ENCODE measurements at places on chromosomes 2 and 18. TPM values are rescaled to one million over a fixed set of nuclear protein-coding genes. Genes with fewer than 3 reads are reported as not detected.

Gene ALLC
- not detected for total RNA-seq

Gene LCT
- total RNA-seq, result 0.29 TPM

DNA sequence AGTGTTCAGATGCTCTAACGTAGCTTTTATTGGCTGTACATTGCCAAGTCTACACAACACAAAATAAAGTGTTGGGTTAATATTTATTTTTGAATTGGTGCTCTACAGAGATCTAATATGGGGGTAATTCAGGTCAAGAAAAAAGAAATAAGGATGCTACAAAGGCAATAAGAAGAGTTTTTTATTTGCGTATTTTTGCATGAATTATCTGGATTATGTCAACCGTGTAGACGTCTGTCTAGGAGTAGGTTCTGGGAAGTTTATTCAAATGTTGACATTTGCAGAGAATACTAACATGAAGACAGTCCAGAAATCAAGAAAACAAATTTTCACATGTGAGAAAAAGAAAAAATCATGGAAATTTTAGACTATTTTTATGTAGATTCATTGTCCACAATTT lies 876.7 kb upstream of the POU3F3 start:
- DNase-seq, result no peak

DNA sequence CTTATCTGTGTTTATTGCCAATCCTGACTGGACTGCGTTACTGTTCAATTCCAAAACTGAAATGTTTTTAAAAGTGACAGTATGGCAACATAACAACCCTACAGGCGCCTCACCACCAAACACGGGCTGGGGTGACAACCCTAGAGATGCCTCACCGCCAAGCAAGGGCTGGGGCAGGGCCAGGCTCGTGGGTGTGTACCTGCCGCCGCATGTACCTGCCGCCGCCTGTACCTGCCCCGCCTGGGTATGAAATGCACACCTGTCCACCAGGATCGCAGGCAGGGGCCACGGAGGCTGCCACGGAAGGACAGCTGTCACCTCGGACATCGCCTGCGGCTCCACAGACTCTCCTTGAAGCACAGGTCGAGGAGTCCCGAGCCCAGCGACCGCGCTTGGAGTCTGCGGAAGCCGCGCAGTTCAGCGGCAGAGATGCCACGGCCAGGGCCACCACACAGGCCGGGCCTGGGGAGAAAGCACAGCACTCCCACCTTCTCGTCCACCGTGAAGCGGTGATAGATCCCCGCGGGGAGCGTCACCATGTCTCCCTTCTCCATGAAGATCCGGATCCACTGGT lies 18.9 kb downstream of the ADI1 start:
- no peak for DNase-seq

GRCh38 chr2:169189132-169189531 lies 119.8 kb downstream of the DHRS9 start:
- no peak for DNase-seq

All from CD8-positive, alpha-beta memory T cell (primary cell).